HCT116 (cell line): ENCODE measurements at places on chromosomes 6 and 20. TPM values are rescaled to one million over a fixed set of nuclear protein-coding genes. Genes with fewer than 3 reads are reported as not detected.

CYP24A1 gene
- total RNA-seq = 267 TPM

DNA sequence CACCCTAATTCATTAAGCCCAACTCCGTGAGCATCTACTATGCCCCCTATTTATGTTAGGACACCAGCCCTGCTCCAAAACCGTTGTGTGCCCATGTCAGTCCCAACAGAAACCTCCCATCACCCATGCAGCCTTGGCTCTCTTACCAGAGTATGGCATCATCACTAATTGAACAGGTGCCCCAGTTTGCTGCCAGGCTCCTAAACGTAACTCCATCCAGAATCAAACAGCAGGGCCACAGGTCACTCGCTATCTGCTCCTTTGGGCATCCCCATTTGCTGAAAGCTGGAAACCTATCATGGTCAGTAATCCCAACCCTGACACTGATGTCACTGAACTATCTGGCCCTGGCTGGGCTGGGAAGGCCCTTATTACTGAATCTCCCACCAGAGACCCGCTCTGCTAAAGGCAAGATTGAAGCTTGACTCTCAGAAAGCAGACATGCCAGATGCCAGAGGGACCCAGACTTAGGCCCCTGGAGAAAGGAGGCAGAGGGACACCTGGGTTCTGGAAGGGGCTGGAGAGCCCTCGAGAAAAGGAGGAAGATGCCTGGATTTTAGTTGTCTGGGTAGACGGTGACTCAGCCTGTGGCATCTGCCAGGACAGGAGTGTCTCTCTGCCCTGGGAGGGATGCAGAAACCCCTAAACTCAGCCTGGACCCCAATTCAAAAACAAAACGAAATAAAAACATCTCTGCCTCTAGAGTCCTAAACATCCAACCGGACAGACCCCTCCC is 14.0 kb downstream of the MUCL3 start:
- H3K27ac ChIP-seq = no peak overlapping the region
- H3K36me3 ChIP-seq = no peaks in the 10 kb centered on the region
- H3K4me3 ChIP-seq = no peak overlapping the region

DNA sequence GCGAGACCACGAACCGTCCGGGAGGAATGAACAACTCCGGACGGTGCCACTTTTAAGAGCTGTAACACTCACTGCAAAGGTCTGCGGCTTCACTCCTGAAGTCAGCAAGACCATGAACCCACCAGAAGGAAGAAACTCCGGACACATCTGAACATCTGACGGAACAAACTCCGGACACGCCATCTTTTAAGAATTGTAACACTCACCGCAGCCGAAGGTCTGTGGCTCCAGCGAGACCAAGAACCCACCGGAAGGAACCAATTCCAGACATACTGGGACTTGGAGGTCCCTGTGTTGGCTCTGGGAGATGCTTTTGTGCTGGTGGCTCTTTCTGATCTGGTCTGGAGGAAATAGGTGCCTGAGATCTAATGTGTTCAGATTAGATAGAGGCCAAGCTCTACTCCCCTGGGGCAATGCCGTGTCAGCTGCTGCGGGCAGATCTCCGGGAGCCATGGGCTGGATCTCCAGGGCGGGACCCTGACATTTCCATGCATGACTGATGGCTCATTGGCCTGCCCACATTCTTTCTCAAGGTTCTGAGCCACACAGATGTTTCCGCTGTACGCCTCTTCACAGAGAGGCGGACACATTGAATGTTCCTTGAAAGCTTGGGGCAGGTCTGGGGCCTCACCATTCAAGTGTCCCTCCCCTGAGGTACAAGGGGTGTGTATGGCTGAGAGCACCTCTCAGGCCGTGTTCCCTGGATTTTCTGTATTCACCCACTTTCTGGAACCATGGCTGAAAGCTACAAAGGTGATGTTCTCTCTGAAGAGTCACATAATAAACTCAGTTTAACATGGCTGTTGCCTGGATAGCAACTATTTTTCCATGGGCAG is 29.3 kb downstream of the GMPR start:
- H3K4me3 ChIP-seq = no peak overlapping the region
- H3K4me1 ChIP-seq = peaks cover 5% of the 10 kb centered on the region; the same call in 1 of the 2 replicates
- H3K36me3 ChIP-seq = no peaks in the 10 kb centered on the region
- no peaks in the 10 kb centered on the region for H3K27me3 ChIP-seq

GRCh38 chr6:164069350-164069990 is 655.0 kb downstream of the QKI start:
- DNase-seq = no peak
- no peak overlapping the region for H3K4me3 ChIP-seq
- H3K27ac ChIP-seq = no peak overlapping the region
- H3K36me3 ChIP-seq = no peaks in the 10 kb centered on the region
- no peaks in the 10 kb centered on the region for H3K27me3 ChIP-seq
- H3K4me1 ChIP-seq = no peaks in the 10 kb centered on the region

DNA sequence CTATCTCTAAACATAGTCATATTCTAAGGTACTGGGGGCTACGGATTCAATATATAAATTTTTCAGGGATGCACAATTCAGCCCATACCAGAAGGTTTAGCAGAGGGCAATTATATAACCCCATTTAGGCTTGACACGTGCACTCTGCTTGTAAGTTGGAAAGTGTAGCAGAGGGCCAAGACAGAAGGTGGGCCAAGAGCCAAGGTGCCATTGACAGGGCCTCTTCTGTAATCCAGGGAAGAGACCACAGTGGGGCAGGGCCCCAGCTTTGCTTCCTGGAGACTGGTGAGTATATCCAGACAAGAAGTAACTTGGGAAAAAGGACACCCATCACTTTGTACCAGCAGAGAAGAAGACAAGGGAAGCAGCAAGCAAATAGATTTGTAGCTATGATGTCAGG is 672.4 kb upstream of the MARCKS start:
- H3K4me3 ChIP-seq = no peak overlapping the region
- H3K4me1 ChIP-seq = no peaks in the 10 kb centered on the region
- no peak overlapping the region for H3K27ac ChIP-seq
- no peaks in the 10 kb centered on the region for H3K27me3 ChIP-seq
- H3K36me3 ChIP-seq = no peaks in the 10 kb centered on the region

DNA sequence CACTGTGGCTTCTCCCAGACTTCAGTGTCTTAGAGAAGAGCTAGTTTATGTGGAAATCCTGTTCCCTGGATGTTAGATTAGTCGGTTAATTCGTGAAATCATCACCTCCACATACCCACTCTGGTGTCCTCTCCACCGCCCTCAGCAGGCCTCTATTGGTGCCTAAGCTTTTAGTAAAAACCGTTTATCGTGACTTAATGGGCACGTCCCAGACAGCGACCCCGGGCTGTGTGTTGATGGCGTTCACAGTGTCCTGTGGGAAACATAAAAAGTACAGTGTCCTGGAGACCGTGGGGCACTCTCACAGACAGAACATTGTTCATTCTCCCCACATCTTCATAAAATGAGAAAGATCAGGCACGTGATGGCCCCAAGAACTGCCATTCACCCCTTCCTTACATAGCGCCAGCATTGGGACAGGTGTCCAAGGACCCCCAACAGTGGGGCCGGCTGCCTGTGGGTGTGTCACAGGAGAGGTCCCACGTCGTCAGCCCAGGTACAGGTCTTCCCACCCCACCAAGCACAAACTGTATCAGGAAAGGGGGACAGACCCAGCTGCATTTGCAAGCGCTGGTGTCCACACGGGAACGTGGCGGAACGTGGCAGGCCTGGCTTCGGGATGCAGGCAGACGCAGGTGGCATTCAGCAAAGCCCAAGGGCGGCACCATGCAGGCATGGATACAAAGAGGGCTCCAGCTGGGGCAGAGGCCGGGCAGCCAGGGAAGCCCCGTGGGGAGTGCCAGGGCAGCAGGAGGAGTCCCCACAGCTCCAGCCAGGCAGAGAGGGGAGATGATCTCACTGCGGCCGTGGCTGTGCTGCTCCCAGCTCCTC is 237.7 kb downstream of the DLL1 start:
- H3K4me3 ChIP-seq = no peak overlapping the region
- DNase-seq = no peak
- no peaks in the 10 kb centered on the region for H3K4me1 ChIP-seq
- H3K27me3 ChIP-seq = no peaks in the 10 kb centered on the region

DNA sequence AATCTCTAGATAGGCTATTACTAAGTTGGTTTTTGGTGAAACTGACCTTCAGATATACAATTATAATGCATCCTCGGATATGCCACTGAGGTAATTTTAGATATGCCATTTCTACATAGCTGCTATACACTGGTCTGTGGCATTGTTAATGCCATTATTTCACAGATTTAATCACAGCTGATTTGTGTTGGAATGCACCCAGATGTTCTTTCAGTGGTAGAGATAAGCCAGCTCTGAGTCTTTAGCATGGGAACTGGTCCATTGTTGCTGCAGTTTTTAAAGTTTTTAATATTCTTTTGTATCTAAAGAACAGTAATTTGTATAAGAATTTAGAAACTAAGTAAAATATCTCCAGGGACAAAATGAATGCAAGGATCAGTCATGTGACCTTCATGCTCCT is 6.8 kb downstream of the TMX4 start:
- no peak overlapping the region for H3K4me3 ChIP-seq
- no peaks in the 10 kb centered on the region for H3K4me1 ChIP-seq
- H3K36me3 ChIP-seq = no peaks in the 10 kb centered on the region; the same call in 1 of the 2 replicates
- no peaks in the 10 kb centered on the region for H3K27me3 ChIP-seq

- H3K27me3 ChIP-seq = no peaks in the 10 kb centered on the region
- peaks cover 9% of the 10 kb centered on the region; the same call in 1 of the 2 replicates for H3K36me3 ChIP-seq
- H3K27ac ChIP-seq = peak overlapping the region; percentile 80
- peaks cover 22% of the 10 kb centered on the region for H3K4me1 ChIP-seq
- DNase-seq = no peak
- H3K4me3 ChIP-seq = peak overlapping the region; percentile 76
Measured at GRCh38 chr20:33664085-33664761, 2.1 kb downstream of the C20orf144 start.

- H3K27me3 ChIP-seq = 0 out of 2 replicates have a peak, but pooled peaks cover 6% of the 10 kb centered on the region
- H3K4me1 ChIP-seq = no peaks in the 10 kb centered on the region
- H3K4me3 ChIP-seq = no peak overlapping the region
- H3K27ac ChIP-seq = no peak overlapping the region
- H3K36me3 ChIP-seq = no peaks in the 10 kb centered on the region
Measured at GRCh38 chr20:23533161-23533560, 35.1 kb downstream of the CST9L start.

EMILIN3 gene
- total RNA-seq = not detected

- DNase-seq = no peak
- H3K36me3 ChIP-seq = no peaks in the 10 kb centered on the region
Measured at GRCh38 chr20:33740189-33740588, 8.4 kb downstream of the ZNF341 start.

- no peaks in the 10 kb centered on the region for H3K36me3 ChIP-seq
- H3K27ac ChIP-seq = no peak overlapping the region
- no peaks in the 10 kb centered on the region for H3K4me1 ChIP-seq
- H3K4me3 ChIP-seq = no peak overlapping the region
Measured at GRCh38 chr20:19605786-19606485, 152.1 kb upstream of the RIN2 start.

TOX2 gene
- total RNA-seq = 39.6 TPM

XKR7 gene
- not detected for total RNA-seq

DNA sequence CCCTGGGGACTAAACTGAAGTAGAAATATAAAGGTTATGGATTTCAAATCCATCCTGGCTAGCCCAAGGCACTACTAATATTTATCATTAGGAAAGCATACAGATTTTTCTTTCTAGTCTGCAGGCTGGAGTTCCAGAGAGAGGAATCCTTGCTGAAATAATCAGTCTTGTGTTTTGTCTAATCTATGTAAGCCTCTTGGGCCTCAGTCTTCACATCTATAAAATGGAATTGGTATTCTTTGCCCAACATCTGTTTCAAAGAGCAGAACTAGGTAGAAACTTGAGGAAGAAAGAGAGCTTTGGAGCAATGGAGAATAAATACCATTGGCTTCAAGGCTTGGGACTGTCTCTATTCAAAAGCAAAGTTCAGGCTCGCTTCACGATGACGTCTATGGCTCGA is 212.0 kb downstream of the ZMYND8 start:
- H3K36me3 ChIP-seq = no peaks in the 10 kb centered on the region
- no peak overlapping the region for H3K27ac ChIP-seq
- no peak overlapping the region for H3K4me3 ChIP-seq
- H3K4me1 ChIP-seq = peaks cover 2% of the 10 kb centered on the region; the same call in 1 of the 2 replicates
- H3K27me3 ChIP-seq = no peaks in the 10 kb centered on the region

DNA sequence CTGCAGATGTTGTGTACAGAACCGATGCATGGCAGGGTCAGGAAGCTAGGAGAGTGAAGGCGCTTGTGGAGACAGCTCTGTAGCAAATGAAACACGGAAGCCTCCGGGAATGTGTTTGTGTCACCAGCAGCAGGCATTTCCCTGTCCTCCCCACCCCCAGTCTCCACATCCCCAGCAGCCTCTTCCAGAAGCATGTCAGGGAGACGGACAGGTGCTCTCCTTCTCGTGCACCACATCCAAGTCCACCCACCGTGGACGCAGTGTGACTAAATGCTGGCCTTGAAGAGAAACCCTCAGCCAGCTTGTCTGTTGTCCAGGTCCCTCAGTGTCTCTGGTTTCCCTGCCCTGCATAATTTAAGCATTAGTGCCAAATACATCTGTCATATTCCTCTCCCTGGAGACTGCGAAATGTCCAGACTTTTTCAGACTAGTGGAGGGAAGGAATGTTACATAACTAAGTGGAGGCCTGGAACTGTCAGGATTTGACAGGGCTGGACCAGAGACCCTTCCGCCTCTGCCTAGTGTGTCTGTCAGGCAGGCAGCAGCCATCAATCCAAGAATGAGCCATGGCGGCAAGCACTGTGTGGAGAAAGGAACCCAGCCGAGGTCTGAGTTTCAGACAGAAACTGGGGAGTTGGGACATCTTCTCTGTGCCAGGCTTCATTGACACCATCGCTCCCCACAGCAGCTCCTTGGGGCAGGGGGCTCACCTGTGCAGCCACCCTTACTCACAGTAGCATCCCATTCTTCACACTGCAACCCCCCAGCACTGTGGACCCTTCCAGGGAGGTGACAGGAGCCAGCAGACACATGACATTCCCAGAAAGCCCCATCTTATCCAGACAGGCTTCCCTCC is 26.6 kb upstream of the PI16 start:
- no peaks in the 10 kb centered on the region for H3K36me3 ChIP-seq
- H3K4me3 ChIP-seq = no peak overlapping the region
- H3K27ac ChIP-seq = no peak overlapping the region

GRCh38 chr20:4065391-4065844 is 50.1 kb upstream of the RNF24 start:
- H3K4me1 ChIP-seq = peaks cover 7% of the 10 kb centered on the region; the same call in 1 of the 2 replicates
- H3K27ac ChIP-seq = no peak overlapping the region
- H3K4me3 ChIP-seq = no peak overlapping the region
- no peaks in the 10 kb centered on the region for H3K36me3 ChIP-seq
- DNase-seq = no peak

DNA sequence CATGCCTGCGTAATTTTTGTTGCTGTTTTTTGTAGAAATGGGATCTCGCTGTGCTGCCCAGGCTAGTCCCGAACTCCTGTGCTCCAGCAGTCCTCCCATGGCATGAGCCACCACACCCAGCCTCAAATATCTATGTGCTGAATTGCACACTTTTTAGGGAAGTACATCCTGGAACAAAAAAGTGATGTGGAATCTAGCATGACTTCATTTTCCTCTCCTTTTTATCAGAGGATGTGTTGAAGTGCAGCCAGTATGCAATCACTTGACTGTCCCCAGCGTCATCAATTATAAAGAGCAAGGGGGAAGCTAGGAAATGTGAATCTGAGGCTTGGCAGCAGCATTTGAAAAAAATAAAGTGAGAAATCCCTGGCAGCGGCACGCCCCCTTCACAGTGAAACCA is 6.4 kb upstream of the EXOC2 start:
- DNase-seq = no peak
- H3K27me3 ChIP-seq = peaks cover 17% of the 10 kb centered on the region
- H3K36me3 ChIP-seq = no peaks in the 10 kb centered on the region
- H3K4me1 ChIP-seq = no peaks in the 10 kb centered on the region
- no peak overlapping the region for H3K4me3 ChIP-seq
- H3K27ac ChIP-seq = no peak overlapping the region

GRCh38 chr6:107820338-107821261 is 3.5 kb downstream of the SCML4 start:
- no peak overlapping the region for H3K27ac ChIP-seq
- no peak overlapping the region for H3K4me3 ChIP-seq
- peaks cover 19% of the 10 kb centered on the region; the same call in 1 of the 2 replicates for H3K27me3 ChIP-seq
- H3K36me3 ChIP-seq = no peaks in the 10 kb centered on the region
- H3K4me1 ChIP-seq = no peaks in the 10 kb centered on the region
- DNase-seq = no peak

FRK gene
- total RNA-seq = 3.7 TPM
